ENCODE measurements at places on chromosomes 6 and 20. TPM values are rescaled to one million over a fixed set of nuclear protein-coding genes. Genes with fewer than 3 reads are reported as not detected.

DNA sequence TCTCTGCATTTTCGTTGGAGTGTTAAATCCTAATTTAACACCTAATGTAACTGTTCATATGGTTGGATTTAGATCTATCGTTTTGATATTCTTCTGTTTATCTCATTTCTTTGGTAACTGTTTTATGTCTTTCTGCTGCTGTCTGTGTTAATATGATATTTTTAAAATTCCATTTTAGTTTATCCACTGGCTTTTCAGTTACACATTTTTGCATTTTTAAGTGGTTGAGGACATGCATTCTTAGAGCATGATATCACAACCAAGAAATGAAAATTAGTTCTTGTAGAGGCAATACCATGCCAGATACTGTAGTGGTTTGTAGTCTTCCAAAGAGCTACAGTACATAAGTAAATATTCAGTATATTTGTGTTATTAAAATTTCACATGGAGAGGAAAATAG is 58.6 kb downstream of the LIN28B start:
- DNase-seq = no peak

GRCh38 chr6:37062424-37062823 is 57.0 kb downstream of the FGD2 start:
- DNase-seq = no peak

GRCh38 chr6:25590986-25591385 is 61.0 kb upstream of the SCGN start:
- no peak for DNase-seq

GRCh38 chr6:74289884-74290283 is 593.9 kb downstream of the CD109 start:
- no peak for DNase-seq

DNA sequence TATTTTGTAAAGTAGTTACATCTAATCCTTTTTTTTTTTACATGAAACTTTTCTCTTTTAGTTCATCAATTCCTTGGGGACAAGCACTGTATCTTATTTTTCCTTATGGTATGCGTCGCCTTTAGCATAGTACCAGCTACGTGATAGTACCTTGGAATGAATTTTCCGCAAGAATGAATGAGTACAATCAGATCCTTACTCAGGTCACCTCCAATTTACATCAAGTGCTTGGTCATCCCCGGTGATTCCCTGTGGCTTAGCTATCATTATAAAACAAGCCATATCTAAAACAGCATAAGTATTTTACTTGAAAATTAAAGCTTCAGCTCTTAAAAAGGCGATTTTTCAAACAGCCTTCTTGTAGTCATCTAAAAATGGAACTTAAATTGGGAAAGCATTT is 680.4 kb upstream of the MAP3K7 start:
- no peak for DNase-seq

DNA sequence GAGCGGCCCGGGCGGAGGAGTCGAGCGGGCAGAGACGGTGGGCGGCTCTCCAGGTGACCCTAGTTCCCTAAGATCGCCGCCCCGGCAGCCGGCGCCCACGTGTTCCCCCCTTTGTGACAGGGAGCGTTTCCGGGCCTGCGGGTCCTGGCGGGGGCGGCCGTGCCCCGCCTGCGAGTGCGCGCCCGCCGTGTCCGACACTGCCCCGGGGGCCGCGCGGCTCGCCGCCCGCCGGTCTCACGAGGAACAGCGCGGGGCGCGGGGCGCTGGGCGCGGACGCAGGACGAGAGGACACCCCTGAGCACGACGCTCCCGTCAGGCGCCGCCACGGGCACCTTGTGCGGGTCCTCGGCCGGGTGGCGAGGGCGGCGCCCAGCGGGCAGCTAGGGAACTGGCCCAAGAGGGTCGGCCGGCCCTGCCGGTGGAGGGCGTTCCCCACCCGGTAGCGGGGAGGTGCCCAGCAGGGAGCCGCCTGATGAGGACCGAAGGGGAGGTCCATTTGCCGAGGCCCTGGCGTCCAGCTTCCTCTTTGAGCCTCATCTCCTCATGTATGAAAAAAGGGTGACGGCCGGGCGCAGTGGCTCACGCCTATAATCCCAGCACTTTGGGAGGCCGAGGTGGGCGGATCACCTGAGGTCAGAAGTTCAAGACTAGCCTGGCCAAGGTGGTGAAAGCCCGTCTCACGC is at the start of gene VARS1:
VARS1 (minus strand) TSS at position 137 of the 683 bp plus-strand sequence. CDS start 535 bp downstream, outside the sequence.
- DNase-seq = peak; percentile 89

GRCh38 chr6:150196942-150197745 is 54.3 kb downstream of the PPP1R14C start:
- no peak for DNase-seq

GRCh38 chr6:166342349-166343149 is at the start of gene SFT2D1:
SFT2D1 (minus strand) TSS chr6:166342545; CDS start chr6:166342481, 64 bp downstream.
- DNase-seq = peak; percentile 84

DNA sequence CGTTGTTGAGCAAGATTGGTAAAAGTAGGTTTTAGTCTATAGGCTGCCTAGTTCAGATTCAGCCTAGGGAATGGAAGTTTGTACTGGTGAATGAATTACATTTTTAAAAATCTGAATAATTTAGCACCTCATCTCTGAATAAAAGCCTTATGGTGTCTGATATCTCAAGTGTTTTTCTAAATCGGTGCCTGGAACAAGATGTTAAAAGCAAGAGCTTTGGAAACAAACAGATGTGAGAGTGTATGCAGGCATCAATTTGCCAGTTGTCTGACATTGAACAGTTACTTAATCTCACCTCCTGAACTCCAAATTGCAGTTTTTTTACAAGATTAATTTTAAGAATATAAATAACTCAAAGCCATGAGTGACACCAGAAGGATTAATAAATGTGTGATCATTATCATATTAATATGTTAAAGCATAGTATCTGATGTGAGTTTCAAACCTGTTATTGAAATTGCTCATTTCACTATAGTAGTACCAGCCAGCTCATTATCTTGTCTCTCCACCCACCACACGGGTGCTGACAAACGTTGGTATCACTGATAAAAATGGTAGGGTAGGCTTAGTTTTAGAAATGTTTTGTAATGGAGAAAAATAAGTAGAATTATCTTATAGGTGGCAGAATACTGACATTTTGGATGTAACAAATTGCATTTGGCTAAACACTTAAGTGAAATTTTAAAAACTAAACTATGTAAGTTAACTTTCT is 157.3 kb downstream of the FAM83B start:
- no peak for DNase-seq

DNA sequence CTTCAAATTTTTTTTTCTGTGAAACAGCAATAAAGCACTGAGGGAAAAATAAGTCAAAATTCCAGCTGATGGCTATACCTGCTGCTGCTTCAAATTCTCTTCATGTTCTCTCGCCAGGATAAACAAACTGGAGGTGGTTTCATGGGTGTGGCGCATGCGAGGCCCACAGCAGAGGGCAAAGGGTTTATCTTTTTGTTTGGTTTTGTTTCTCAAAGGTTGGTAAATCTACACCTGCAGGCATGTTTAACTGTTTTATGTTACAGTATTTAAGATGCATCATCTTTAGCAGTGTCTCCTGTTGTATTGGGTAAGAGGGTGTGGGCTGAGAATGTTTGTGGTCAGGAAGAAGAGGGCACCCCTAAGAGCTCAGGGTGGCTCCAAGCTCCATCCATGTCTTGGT is 342.2 kb downstream of the CDH26 start:
- DNase-seq = no peak

GRCh38 chr6:130945401-130945919 is 117.6 kb downstream of the EPB41L2 start:
- no peak for DNase-seq

GRCh38 chr6:150443621-150444020 is 74.8 kb downstream of the IYD start:
- no peak for DNase-seq

- DNase-seq = no peak
These were observed 213.7 kb downstream of the GRIK2 start for GRCh38 chr6:101607111-101607690.

DNA sequence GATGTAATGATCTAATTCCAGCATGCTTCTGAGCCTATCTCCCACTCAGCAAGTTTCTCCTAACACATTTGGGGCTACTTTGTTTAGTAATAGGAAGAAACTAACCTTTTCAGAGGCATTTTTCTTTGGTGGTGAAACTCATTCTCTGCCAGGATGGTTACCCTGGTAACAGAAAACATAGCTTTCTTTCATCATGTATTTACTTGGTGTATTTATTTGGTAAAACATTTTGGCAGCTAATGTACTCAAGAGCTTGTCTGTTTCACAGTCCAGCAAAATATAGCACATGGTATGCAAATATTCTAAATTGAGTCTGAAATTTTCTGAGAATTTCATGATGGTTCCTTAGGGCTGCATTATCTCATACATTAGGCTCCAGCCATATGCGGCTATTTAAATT is 100.0 kb downstream of the SLC35B3 start:
- DNase-seq = no peak

DNA sequence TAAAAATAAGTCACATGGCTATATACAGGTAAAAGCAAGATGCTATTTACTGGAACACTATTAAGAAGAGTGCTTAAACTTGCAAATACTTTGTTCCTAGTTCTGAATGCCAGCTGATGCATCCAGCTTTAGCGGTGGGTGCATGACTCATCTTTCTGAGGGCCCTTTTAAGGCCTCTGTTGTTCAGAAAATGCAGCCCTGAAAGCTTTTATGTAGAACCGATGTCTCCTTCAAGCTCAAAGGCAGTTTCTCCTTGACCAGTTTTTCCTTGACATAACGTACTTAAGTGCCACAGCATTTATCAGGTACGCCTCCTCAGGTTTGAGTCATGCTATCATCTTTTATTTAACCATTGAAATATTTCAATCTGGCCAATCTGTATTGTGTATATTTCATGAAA is 82.8 kb downstream of the MLIP start:
- DNase-seq = no peak

GRCh38 chr6:17653198-17653882 is 53.2 kb downstream of the FAM8A1 start:
- DNase-seq = no peak

The CPNE5 gene
- total RNA-seq = 57.8 TPM

The PCNA gene
- 62.0 TPM for total RNA-seq

The CCR6 gene
- total RNA-seq = 26.2 TPM

The RIPPLY2 gene
- not detected for total RNA-seq

The CLPSL2 gene
- total RNA-seq = not detected

The SLC22A7 gene
- total RNA-seq = not detected

The HLA-DQB2 gene
- 95.7 TPM for total RNA-seq

All from activated B cell treated with CpG ODN at 0.5 μM for 24 hours (primary cell).